Left ventricle myocardium inferior (tissue), 1 donor: ENCODE measurements at places on chromosomes 1 and 21. TPM values are rescaled to one million over a fixed set of nuclear protein-coding genes. Genes with fewer than 3 reads are reported as not detected.

DNA sequence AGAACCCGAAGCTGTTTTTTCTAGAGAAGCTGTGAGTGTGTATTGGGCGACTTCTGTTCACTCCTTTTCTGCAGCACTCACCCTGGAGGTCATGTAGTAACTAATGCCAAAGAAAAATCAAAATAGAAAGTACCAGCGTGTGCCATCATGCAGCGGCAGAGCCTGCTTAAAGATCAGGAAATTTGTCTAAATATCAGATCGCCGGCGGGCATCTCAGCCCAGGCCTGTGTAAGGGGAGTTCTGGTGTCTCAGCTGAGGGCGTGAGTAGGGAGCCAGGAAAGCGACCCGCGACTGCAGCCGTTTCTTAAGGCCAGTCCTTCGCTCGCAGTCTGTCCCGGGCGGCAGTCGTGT lies 768 bp downstream of the EDARADD start:
- no peak for DNase-seq

- no peak for DNase-seq
These were observed 94.0 kb downstream of the HMGB4 start for GRCh38 chr1:33957854-33958253.

GRCh38 chr21:25283720-25284119 lies 323.6 kb downstream of the MRPL39 start:
- no peak for DNase-seq

DNA sequence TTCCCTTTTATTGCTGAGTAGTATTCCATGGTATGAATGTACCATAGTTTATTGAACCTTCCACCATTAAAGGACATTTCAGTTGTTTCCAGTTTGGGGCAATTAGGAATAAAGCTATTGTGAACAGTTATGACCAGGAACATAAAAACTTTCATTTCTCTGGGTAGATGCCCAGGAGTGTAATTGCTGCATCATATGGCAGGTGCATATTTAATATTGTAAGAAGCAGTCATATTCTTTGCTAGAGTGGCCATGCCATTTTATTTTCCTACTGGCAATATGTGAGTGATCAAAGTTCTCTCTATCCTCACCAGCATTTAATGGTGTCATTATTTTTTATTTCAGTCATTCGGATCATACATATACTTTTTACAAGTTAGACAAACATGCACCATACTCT lies 23.9 kb upstream of the H3-3A start:
- DNase-seq = no peak

The PRXL2B gene
- total RNA-seq = 8.2 TPM

The KRTAP12-2 gene
- not detected for total RNA-seq
